Tibial nerve (tissue), 4 donors: ENCODE measurements at places on chromosomes 1 and 21. TPM values are rescaled to one million over a fixed set of nuclear protein-coding genes. Genes with fewer than 3 reads are reported as not detected.
A peak's percentile ranks its signal among the peaks of the same experiment; 100 is the strongest.

DNA sequence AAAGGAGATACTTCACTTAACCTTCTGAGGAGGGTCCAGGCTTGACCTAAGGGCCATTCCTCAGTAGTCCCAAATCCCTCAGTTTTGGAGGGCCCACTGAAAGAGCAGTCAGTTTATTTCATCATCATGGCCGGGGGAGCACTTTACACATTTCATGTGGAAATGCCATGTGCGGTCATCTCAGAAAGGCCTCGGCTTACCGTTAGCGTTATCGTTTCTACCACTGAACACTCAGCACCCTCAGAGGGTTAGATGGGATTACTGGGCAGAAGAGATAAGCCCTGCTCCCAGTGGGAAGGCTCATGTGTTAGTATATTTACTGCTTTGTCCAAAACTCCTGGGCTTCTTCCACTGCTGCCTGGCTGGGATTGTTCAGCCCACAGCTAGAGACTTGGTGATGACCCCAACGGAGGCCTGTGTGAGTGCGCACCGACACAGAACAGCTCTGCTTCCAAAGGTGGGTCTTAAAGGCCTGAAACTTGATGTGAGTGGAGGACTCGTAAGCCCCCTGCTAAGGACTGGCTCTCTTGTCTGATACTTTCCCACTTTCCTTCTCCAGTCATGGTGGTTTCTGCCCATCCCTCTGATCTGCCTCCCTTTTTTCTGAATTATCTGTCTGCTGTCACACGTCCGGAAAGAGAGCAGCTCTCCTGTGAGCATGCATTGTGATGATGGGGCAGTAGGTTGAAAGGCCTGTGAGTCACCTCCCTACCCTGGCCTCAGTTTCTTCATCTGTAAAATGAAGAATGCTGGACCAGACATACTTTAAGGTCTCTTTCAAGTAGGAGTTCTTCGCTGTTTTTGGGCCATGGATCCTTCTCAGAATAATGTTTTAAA, 284.5 kb downstream of the ASTN1 start:
- DNase-seq = no peak

The ALG14 gene
- total RNA-seq = 1.5 TPM

DNA sequence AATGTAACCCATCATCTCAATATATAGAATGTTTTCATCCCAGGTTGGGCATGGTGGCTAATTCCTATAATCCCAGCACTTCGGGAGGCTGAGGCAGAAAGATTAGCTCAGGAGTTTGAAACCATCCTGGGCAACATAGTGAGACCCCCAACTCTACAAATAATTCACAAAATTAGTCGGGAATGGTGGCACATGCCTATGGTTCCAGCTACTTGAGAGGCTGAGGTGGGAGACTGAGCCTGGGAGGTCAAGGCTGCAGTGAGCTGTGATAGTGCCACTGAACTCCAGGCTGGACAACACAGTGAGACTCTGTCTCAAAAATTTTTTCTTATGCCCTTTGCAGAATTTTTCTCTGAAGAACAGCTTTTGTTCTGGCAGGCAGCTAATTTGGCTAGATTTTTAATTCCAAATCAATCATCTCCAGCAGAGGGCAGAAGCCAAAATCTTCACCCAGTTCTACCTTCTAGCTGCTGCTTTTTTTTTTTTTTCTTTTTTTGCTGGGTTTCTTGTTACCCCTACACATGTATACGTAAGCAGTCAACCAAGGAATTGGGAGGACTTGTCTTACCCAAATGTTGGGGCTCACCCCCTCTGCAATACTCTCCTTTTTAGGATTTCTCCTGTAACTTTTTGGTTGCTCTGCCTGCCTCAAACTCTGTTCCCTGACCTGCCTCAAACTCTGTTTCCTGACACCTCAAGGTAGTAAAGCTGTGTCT, 2.7 kb upstream of the RAD54L start:
- no peak for DNase-seq

DNA sequence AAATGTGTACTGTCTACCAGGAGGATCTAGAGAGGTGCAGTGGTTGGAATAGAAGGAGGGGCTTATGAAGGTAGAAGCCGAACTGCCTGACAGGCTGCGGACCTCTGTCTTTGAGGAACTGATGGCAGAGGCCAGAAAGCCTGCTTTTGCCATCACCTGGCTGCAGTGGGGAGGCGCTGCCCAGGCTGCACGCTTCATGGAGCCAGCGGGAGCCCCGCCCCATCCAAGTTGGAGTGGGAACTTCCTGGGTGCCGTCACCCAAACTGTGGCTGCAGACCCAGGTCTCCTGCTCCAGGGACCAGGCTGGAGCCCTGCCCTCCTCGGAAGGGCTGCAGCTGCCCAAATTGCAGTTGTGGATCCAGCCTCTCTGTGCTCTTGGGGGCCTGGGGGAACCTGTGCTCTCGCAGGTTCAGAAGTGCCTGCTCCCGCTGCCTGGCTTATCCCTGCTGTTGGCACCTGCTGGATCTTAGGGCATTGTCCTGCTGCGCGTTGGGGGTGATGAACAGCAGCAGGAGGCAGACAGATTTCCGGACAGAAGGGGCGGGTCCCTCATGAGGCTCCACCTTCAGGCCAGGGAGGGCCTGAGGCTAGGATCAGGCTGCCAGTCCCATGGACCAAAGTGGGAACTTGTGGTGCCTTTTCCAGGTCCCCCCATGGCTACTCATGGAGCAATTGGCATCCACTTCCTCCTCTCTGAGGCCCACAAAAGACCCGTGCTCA, 118.0 kb upstream of the PLPPR4 start:
- DNase-seq = no peak

The MATN1 gene
- total RNA-seq = not detected

DNA sequence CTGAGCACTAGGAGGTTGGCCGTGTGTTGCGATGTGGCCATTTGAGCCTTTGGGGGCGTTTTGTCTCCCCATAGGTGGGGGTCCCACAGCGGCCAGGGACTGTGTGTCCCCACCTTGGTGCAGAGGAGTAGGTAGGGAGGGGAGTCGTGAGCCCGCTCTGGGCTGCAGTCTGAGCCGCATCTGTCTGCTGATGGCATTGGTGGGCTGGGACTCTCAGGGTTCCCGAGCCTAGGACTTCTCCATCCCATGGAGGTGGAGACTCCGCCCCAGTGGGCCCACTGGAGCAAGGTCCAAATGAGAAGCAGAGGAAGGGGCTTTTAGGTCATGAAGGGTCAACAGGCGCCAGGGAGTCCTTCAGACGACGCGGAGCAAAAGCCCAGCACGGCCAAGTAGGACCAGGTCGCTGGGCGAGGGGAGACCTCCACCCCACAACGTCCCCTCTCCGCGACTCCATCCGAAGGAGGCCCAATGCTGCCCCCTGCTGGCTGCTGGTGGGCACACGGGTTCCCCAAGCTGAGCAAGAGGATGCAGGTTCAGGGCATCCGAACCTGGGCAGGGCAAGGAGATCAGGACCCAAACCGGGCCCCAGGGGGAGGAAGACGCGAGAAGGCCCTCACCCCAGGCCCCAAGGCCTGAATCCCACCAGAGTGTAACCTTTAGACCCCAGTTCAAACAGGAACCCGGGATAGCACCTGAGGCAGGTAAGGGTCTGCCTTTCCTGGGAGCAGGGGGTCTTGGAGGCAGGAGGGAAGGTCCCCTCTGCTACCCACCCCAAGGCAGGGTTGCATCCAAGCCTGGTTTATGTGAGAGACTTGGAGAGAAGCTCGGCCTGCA, 14.9 kb downstream of the TTC34 start:
- no peak for DNase-seq

DNA sequence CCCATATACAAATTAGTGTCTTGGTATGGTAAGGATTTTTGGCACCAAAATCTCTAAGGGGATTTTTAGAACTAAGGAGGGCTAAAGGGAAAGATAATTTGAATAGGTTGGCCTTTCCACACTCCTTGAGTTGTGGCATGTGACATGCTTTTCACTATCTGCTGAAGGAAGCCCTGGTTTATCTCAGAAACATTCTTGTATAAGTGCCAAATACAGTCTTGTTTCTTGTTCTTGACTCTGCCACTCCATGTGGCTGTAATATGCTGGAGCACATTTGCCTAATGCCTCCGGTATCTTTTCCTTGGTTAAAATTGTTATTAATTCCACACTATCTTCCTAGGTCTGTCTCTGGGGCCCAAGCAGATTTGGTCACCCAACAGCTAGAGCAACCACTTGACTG, 457.0 kb downstream of the USP25 start:
- DNase-seq = no peak

- DNase-seq = no peak
Observed at GRCh38 chr1:102661481-102661880, 446.8 kb downstream of the COL11A1 start.

DNA sequence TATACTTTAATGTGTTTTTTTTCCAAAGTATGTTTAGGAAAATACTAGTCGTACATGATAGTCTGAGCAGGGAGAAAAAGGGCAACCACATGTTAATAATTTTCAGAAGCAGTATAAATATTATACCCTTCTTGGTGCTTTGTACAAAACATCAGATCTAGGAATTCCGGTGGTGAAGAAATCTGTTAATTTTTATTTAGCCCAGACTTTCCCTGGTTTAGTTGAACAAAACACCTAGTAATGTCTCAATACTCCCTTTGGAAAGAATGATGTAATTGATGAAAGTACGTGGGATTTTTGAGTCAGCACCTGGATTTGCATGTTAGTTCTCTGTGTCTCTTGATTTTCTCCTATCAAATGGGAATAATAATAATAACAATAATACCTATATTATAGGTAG, 38.4 kb upstream of the KCNK2 start:
- DNase-seq = no peak

- DNase-seq = no peak
Observed at GRCh38 chr1:91578320-91579109, 77.9 kb downstream of the CDC7 start.

DNA sequence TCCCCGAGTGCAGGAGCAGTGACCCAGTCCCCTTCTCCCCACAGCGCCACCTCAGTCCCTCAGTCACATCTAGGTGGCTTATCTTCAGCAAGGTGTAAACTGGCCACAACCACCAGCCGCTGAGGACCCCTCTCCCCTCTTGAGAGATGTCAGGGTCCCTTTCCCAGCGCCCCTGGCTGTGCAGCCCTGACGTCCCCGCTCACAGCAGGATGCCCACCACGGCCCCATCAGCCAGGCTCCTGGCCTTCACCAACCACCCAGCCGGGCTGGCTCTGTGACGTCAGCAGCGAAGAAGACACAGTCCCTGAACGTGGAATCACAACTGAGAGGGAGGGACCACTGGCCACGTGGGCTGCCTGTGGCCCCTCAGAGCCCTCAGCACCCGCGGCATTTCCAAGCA, 249.4 kb downstream of the NPHP4 start:
- no peak for DNase-seq

GRCh38 chr1:223081181-223081994, 61.7 kb downstream of the TLR5 start:
- DNase-seq = peak; percentile 82

DNA sequence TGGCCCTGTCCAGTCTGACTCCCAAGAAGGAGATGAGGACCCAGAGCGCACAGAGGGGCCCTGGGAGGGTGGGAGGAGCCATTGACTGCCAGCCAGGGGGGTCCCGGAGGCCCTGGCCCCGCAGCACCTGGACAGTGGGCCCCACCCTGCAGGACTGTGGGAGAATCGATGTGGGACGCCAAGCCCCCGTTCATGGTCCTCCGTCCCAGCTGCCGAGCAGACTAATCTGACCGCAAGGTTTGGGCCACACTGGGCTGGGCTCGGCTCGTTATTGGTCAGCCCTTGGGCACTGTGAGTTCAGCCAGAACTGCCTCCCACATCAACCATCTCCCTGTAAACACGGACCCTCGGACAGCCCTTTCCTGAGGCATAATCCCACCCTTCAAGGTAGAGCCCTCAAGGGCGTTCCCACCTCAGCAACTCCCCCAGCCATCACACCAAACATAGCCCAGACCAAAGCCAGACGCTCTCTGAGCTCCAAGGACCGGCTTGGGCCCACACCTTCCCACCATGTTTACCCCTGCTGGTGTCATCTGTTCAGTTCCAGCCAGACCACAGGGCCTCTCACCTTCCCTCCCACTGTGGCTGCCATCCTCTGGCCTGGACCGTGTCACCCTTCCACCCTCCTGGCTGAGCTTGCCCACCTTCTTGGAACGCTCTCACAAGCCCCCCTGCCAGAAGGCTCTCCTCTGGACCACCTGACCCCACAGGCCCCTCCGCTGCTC, 16.2 kb upstream of the POFUT2 start:
- DNase-seq = no peak

- peak; percentile 18 for DNase-seq
Observed at GRCh38 chr1:86155051-86155806, 1.3 kb downstream of the COL24A1 start.

The FBXO28 gene
- 20.8 TPM for total RNA-seq

The CCT3 gene
- total RNA-seq = 159 TPM

DNA sequence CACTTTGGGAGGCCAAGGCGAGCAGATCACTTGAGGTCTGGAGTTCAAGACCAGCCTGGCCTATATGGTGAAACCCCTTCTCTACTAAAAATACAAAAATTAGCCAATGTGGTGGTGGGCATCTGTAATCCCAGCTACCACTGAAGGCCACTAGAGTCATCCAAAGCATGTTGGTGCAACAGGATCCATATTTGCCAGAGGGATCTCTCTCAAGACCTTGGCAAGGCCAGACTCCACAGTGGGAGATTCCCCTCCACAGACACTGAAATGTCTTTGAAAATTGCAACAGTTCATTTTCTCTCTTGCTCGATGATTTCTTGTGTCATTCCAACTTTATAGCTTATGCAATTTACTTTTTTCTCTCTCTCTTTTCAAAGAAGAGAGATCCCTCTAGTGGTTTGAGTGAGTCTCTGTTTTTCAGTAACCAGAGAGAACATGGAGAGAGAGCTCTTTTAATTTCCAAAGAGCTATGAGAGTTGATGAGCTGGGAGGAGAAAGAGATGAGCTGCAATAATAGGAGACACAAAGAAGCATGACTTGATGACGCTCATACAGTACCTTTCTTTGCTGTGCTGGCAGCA, 176.8 kb upstream of the USP25 start:
- DNase-seq = no peak

GRCh38 chr1:15017120-15017519, 136.4 kb upstream of the TMEM51 start:
- DNase-seq = no peak

The LAPTM5 gene
- total RNA-seq = 21.1 TPM

The GPX7 gene
- total RNA-seq = 21.4 TPM

The RIPPLY3 gene
- not detected for total RNA-seq

GRCh38 chr1:39370602-39371001, 120.8 kb upstream of the BMP8A start:
- DNase-seq = no peak

The RGL1 gene
- 81.8 TPM for total RNA-seq

DNA sequence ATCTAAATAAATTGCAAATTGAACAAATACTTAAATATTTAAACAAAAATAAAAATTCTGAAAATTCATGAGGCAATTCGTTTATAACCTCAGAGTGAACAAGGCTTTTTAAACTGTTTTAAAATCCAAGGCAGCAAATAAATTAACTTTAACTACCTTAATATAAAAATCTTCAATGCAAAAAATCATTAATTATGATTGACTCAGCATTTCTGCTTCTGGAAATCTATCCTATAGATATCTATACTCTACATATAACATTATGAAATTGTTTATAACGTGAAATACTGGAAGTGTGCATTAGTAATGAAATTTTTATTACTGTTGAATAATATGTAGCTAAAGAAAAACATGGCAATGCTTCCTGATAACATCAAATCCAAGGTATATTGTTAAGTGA, 92.4 kb downstream of the ADAMTS1 start:
- DNase-seq = no peak
